HS-5 (cell line): ENCODE measurements at places on chromosomes 16 and 17.

- DNase-seq: no peak
Measured at GRCh38 chr17:80992948-80993624, 1.4 kb downstream of the CHMP6 start.

DNA sequence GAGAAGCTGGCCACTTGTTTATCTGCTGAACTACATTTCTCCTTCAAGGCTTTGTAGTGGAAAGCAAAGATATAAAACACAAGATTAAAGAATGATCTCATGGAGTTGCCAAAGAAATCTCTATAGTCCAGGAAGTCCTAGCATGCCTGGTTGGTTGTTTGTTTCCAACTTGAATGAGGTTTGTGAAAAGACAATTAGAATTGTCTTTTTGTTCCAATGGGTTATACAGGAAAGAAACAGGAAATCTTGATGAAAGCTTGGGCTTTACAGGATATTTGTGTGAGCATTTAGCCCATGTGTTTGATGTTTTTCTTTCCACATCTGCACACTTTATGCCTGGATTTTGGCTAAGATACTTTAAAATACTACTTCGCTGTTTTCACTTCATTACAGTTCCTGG lies 273.4 kb downstream of the CEP112 start:
- DNase-seq: no peak

DNA sequence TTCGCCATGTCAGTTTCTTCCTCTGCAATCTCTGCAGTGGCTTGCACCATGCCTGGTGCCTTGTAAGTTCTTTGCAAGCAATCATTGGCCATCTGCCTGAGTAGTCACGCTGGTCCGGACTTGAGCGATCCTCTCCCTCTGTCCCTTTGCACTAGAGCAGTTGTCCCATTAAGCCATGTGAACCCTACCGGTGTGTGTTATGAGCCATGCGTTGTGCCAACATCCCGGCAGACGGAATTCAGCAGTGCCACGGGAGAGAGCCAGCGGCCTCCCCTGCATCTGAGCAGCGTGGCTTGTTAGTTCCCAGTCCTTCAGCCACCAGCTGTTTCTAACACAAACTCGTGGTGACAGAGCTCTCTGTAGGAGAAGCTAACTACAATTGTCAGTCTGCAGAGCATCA lies 275.1 kb upstream of the HSBP1 start:
- no peak for DNase-seq

GRCh38 chr17:30950669-30951399 lies 20.0 kb upstream of the RNF135 start:
- DNase-seq: no peak

DNA sequence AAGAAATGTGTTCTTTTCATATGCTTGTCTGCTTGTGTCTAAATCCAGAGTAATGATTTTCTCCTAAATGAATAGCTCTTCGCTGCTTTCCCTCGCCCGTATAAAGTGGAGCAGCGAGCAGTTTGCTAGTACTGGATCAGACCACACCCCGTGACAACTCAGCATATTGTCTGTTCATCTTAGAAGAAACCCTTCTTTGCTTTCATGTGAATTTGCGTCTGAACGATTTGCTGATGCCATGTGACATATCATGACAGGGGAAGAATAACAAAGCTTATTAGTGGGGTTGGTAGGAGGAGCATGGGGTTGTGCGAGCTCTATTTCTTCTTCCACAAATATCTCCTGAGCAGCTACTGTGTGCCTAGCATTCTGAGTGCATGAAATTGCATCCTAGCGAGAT lies 44.1 kb upstream of the CACNG4 start:
- no peak for DNase-seq

GRCh38 chr17:74758848-74759168 lies 10.4 kb downstream of the NHERF1 start:
- no peak for DNase-seq

DNA sequence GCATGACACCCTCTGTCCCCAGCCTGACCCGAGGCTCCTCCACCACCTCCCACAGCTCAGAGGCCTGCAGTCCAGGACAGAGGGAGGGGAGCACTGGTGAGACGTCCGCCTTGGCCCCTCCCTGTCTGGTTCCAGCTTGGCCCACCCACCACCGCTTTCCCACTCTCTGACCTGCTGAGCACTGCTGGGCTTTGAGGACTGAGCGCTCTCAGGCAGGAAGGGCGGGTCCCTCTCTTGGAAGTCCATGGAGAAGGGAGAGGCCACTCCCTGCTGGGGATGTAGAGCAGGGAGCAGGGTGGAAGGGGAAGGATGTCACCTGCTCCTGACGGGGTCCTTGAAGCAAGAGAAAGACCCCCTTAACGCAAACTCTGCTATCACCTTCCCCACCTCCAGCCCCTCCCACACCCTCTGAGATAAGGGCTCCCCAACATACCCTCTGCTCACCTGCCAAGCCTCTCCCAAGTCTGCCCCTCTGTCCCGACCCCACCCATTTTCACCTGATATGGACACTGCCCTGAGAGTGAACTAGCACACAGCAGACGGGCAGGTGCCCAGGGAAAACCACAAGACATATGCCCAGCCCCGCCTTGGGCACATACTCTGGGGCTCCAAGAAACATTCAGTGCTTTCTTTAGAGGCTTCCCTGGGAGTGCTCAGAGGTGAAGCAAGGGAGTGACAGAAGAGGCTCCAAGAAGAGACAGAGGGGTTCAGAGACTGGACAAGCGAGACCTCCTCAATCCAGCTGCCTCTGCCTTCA lies 1.4 kb downstream of the OSBPL7 start:
- DNase-seq: no peak

- no peak for DNase-seq
Measured at GRCh38 chr16:57411362-57411976, 6.9 kb downstream of the CCL17 start.

GRCh38 chr17:82716203-82717010 lies at the start of gene FN3KRP:
Gene FN3KRP, plus strand, starts transcription at chr17:82716706. Its CDS starts 50 bp downstream, at chr17:82716756.
- DNase-seq: peak; percentile 37

GRCh38 chr16:55323637-55324271 lies at the start of gene IRX6:
Gene IRX6, plus strand, starts transcription at chr16:55324203. Its CDS starts 889 bp downstream, at chr16:55325092.
- DNase-seq: no peak

- DNase-seq: no peak
Measured at GRCh38 chr16:3799354-3799753, 81.2 kb downstream of the CREBBP start.

- no peak for DNase-seq
Measured at GRCh38 chr16:53216798-53217197, 162.0 kb downstream of the CHD9 start.

- no peak for DNase-seq
Measured at GRCh38 chr17:836151-836550, 54.0 kb downstream of the MRM3 start.

GRCh38 chr17:51085150-51085805 lies 35.4 kb downstream of the SPAG9 start:
- DNase-seq: peak; percentile 47

GRCh38 chr17:50426472-50426782 lies 409 bp downstream of the ACSF2 start:
- no peak for DNase-seq

GRCh38 chr17:47252766-47253512 lies 688 bp upstream of the ITGB3 start:
- DNase-seq: no peak

- DNase-seq: no peak
Measured at GRCh38 chr16:25575363-25575762, 116.4 kb upstream of the HS3ST4 start.

DNA sequence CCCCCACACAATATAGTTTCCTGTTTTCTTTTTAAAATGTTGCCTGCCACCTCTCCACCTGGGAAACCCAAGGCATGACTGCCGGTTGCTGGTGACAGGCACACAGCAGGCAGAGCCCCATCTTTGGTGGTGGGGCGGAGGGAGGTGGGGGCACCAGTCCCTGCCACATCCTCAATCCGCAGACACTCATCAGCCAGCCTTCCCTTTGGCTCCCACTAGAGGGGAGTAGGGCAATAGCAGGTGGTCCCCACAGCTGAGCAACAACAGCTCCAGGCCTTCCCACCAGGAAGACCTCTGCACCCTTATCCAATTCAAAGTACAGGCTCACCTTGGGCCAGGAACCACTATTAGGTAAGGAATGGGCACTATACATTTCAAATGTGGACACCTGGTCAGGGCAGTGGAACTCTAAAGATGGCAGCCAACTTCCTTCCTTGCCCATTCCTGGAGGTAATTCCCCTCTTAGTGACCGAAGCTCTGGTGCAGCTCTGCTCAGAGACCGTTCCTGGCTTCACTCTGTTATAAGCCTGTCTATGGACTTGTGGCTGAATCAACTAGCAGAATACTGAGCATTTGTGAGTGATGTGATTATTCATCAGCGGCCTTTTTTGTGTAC lies 13.9 kb downstream of the RECQL5 start:
- no peak for DNase-seq

DNA sequence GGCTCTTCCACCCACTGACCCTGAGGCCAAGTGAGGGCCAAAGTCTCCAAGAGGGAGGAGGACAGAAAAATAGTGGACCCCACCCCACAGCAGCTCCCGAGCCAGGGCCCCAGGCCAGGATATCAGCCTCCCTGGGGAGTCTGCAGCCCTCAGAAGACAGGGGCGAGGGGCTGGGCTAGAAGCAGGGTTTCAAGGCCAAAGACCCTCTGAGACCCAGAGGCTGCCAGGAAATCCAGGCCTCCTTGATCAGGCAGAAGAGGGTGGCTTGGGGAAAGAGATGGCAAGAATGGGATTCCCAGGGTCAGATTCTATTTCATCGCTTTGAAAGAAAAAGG lies 156.1 kb downstream of the ZNF423 start:
- DNase-seq: no peak

GRCh38 chr16:87828907-87829621 lies 40.2 kb downstream of the SLC7A5 start:
- DNase-seq: no peak

- DNase-seq: no peak
Measured at GRCh38 chr16:30554557-30555314, 3.4 kb downstream of the ZNF764 start.

DNA sequence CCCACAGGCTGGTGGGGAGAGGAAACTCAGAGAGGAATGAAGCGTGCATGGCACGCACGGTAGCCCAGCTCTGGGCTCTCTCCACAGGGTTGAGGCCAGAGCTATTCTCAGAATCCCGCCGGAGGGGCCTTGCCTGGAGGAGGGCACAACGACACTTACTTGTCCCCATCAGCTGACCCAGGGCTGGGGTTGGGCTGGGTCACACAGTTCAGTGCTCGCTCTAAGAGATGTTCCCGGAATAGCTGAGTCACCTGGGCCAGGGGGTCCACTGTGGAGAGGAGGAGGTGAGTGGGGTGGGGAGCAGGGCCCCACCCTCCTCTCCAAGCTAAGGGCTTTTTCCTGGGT lies 21.8 kb downstream of the SREBF1 start:
- DNase-seq: no peak

DNA sequence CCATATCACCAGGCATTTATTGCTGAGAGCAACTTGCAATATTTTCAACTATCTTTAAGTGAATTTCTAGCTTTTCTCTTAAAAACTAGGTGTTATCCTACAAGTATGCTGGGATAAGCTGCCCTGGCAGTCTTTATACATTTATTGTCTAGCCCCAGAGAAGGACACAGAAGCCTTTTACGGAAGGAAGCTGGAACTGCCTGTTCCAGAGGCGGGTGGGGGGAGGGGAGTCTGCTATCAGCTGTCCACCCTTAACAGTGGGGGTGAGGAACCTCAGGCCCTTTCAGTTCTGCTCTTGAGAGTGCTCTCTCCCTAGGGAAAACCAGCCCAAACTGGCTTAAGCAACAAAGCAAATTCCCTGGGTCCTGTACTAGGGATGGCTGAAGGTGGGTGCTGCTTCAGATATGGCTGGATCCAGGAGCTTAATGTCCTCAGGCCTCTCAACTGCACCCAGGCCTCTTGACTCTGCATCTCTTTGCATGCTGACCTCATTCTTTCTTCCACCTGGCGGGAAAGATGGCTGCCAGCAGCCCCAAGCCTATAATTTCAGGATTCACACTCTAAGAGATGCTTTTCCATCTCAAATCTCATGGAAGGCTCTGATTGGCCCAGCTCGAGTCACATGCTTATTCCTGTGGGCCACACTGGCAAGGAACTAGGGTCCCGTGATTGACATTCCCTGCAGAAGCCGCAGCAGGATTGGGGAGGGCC lies 16.6 kb downstream of the NAGPA start:
- DNase-seq: no peak

- no peak for DNase-seq
Measured at GRCh38 chr17:3795390-3796102, 5.4 kb downstream of the ITGAE start.

GRCh38 chr16:50487528-50487927 lies 60.7 kb upstream of the NKD1 start:
- DNase-seq: no peak

DNA sequence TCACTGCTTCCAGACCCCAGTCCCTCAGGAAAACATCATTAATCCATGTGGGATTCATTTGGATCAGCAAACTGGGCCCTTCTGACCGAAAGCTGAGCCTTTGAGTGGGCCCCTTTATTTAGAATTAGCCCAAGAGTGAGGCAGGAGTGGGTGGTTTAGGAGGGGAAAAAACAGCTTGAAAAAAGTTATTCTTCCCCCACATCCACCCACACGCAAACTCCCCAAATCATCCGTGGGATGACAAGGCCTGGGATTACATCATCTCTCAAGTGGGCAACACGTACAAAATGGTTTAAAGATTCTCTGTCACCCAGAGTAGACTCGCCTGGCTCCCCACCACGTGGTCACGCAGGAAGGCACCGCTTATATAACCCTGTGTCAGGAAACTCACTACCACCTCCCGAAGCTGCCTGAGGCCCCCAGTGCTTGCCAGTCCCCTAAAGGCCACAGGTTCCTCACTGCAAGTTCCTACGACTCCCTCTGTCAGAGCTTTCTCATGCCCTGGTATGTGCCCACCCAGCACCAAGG lies 27.6 kb downstream of the GSG1L start:
- no peak for DNase-seq

GRCh38 chr16:5234295-5235050 lies 136.9 kb upstream of the EEF2KMT start:
- no peak for DNase-seq

GRCh38 chr17:82297280-82297713 lies 20.1 kb downstream of the CD7 start:
- peak; percentile 54 for DNase-seq
